ENCODE measurements at places on chromosomes 6 and 20. TPM values are rescaled to one million over a fixed set of nuclear protein-coding genes. Genes with fewer than 3 reads are reported as not detected.

The HCRTR2 gene
- not detected for total RNA-seq

DNA sequence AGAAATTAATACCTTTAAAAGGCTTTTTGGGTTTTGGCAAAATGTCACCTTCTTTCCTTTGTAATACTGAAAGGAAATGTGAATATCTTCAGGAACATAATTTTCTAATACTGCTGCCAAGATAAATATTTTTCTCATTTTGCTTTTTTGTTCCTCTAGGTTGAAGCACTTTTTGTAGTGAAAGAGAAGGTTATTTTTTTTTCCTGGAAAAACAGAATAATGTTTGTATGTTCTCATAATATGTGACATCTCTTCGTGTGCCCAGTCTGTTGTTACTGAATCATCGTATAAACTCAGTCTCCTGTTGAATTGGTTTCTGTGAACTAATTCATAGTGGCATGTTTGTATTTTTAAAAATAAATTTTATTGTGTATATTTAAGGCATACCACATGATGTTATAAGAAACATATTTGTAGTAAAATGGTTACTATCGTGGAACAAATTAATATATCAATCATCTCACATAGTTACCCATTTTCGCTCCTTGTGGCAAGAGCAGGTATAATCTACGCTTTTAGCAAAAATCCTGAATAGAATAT, 74.4 kb downstream of the SH3BGRL2 start:
- no peaks in the 10 kb centered on the region for H3K4me1 ChIP-seq
- H3K27ac ChIP-seq, result no peak overlapping the region
- no peak for DNase-seq
- H3K27me3 ChIP-seq, result no peaks in the 10 kb centered on the region
- H3K36me3 ChIP-seq, result no peaks in the 10 kb centered on the region

DNA sequence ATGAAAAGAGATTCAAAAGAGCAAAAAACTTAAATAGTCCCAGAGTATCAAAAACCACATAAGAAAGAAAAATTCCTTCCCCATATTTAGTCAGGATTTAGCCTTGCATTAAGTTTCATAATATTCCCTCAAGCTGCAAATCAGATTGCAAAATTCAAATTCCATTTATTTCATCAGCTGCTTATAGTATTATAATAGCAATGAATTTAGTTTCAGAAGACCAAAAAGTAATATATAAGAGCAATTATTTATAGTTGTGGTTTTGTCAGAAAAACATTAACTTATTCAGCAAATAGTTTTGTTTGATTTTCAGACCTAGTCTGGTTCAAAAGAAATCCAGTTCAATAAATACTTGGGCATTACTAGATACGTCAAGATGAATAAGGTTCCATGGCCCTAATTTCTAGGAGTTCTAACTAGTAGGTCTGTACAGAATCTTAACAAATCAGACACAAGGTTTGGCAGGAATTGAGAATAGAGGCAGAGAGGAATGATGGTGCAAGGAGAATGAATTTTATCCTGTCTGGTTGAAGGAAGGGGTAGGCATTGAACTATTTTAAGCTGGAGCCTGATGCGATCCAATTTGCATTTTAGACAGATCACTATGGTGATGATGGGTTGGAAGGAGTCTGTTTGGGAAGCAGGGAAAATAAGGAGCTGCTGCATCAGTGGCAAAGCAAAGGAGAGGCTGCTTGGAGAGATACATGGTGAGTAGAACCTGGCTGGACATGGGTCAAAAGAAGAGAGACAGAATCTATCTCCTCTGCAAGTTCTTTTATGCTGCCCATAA, 163.9 kb upstream of the STXBP5 start:
- H3K36me3 ChIP-seq, result no peaks in the 10 kb centered on the region
- no peak overlapping the region for H3K27ac ChIP-seq
- no peaks in the 10 kb centered on the region for H3K4me1 ChIP-seq

DNA sequence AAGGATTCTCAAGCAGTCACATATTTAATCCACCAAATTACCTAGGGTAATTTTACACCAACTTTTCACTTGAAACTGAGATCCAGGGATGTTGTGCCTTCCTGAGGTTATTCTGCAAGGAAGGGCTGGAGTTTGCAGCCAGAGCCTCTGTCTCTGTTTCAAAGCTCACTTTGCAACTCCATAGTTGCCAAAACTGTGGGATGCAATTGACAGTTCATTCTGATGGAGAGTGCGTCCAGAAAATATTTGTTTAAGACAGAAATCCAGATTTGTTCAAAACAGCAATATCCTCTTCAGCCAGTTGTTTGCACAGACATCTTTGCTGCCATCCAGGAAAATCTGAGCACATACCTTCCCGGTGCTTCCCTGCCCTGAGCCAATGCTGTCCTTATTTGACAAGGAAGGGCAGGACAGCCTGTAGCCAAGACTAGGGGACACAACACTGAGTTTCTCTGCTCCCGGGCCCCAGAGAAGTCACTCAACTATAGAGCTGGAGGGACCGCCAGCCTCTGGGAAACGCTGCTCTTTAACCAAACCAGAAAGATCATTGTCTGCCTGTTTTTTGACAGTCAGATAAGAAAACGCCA, 297.4 kb downstream of the HIVEP2 start:
- H3K27me3 ChIP-seq, result no peaks in the 10 kb centered on the region
- DNase-seq, result no peak
- H3K4me3 ChIP-seq, result no peak overlapping the region
- H3K4me1 ChIP-seq, result no peaks in the 10 kb centered on the region
- H3K36me3 ChIP-seq, result no peaks in the 10 kb centered on the region

The CBLN4 gene
- 0.51 TPM for total RNA-seq

DNA sequence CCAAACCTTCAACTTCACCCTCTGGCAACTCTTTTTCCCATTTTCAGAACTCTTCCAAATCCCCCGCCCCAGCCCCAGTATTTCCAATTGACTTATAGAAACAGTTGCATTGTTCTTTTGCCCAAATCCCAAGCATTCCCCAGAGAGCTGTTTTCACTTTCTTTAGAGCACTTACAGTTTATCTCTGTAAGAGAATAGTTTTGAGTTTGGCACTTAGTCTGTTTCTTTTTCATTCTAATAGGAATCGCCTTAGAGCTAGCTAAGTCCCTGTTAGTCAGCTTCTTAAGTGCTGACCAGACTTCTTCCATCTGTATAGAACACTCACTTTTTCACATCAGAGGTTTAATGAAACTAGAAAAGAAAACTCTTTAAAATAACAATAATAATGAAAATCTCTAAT, 374.2 kb upstream of the FLRT3 start:
- no peak overlapping the region for H3K27ac ChIP-seq
- peaks cover 19% of the 10 kb centered on the region for H3K4me1 ChIP-seq
- DNase-seq, result no peak
- no peak overlapping the region for H3K4me3 ChIP-seq

The NKX2-2 gene
- 3.5 TPM for total RNA-seq

The COL11A2 gene
- total RNA-seq, result 0.72 TPM

DNA sequence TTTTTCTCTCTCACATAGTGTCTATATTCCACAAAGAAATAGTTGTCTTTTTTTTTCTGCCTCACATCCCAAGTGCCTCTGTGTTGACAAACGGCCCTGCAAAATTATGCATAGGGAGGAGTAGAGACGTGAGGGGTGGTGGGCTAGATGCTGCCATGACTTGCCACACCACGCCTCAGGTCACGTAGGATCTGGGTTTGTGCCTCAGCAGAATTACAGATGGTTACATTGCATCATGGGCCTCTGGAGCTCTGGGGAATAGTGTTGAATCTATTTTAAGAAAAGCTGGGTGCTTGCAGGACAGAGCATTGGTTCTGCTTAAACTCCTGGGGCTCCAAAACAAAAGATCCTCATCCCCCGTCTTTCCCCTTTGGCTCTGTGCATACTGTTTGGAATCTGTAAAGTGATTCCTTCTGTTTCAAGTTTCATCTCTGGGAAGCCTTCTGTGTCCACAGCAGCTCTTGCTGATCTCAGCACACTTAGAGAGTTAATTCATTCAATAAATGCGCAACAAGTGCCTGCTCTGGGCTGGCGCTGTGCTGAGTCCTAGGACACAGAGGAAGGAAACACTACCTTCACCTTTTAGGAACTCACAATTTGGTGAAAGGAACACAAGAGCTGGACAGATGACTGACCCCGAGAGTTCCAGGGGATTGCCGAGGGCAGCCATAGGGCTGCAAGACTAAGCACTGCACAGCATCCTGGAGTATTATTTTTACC, 2.4 kb downstream of the FANCE start:
- no peaks in the 10 kb centered on the region for H3K27me3 ChIP-seq
- no peak overlapping the region for H3K4me3 ChIP-seq
- no peak for DNase-seq
- H3K27ac ChIP-seq, result no peak overlapping the region
- no peaks in the 10 kb centered on the region for H3K4me1 ChIP-seq

GRCh38 chr6:26071135-26071534, 16.1 kb upstream of the HFE start:
- H3K27ac ChIP-seq, result no peak overlapping the region
- H3K4me1 ChIP-seq, result peaks cover 4% of the 10 kb centered on the region
- no peaks in the 10 kb centered on the region for H3K27me3 ChIP-seq
- no peak overlapping the region for H3K4me3 ChIP-seq
- no peaks in the 10 kb centered on the region for H3K36me3 ChIP-seq
- peak; percentile 63 for DNase-seq

DNA sequence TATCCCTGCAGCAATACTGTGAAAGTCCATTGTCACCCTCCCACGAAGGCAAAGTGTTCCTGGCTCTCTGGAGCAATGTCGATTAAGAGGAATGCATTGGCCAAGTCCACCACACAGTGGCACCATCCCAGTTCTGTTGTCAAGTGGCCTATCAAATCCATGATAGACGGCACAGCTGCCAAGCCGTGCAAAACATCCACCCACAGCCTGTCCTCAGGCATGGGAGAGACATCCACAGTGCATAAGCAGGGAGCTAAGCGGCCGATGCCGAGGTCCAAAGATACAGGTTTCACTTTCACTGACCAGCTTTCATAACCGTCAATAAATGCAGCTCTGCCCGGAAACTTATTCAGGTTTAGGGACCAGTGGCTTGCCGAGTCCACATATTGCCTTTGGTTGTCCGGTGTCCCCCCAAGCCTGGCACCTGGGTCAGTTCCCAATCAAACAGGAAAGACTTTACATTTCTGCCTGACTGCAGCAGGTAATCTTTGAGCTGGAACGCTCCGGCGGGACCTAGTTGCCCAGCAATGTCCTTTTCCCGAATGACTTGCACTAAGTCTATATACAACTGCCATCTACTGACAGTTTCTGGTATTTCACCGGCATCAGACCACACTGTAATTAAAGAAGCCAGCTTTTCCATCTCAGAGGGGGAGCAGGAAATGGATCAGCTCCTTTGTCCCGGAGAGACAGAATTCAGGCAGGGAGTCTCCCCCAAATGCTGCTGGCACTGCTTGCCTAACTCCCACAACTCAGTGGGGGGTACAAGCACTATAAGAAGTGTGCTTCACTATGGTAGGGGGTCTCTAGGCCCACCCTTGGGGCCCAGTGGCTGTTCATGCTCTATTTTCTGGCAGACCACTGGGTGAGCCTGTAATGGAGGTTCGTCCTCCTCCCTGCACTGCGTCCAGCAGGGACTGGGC, 6.3 kb downstream of the ZKSCAN3 start:
- H3K27ac ChIP-seq, result peak overlapping the region; percentile 86
- peak; percentile 70 for DNase-seq
- H3K27me3 ChIP-seq, result no peaks in the 10 kb centered on the region
- peak overlapping the region; percentile 44 for H3K4me3 ChIP-seq

DNA sequence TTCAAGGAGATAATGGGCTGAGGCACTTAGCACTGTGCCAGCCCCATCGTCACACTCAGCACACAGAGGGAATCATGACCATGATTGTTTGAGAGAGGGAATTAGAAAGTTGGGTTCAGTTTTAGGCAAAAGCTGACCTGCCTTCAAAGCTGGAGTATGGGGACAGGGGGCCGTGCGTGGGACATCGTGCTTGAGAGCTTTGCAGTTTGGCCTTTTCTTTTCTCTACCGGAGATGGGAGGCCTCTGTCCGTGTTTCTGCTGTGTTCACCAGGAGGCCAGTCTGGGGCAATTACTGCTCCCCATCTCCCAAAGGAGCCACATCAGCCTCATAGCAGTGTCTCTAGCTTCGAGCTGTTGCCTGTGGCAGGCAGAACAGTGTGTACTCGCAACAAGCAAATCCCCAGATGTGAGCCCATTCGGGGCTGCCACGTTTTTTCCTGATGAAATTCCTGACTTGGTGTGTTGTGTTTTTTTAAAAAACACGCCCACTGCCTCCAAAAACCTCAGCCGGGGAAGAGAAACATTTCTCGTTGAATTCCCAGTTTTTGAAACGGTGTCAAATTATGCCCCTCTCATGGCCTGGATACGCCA, 20.2 kb downstream of the EYA2 start:
- no peak for DNase-seq
- no peaks in the 10 kb centered on the region for H3K4me1 ChIP-seq
- no peaks in the 10 kb centered on the region for H3K36me3 ChIP-seq
- H3K27ac ChIP-seq, result no peak overlapping the region
- no peaks in the 10 kb centered on the region for H3K27me3 ChIP-seq
- no peak overlapping the region for H3K4me3 ChIP-seq

The KCNB1 gene
- total RNA-seq, result 0.28 TPM

The GJA10 gene
- not detected for total RNA-seq

- DNase-seq, result no peak
- H3K27ac ChIP-seq, result no peak overlapping the region
- no peaks in the 10 kb centered on the region for H3K27me3 ChIP-seq
- H3K4me3 ChIP-seq, result no peak overlapping the region
- H3K4me1 ChIP-seq, result no peaks in the 10 kb centered on the region
- no peaks in the 10 kb centered on the region for H3K36me3 ChIP-seq
Observed at GRCh38 chr20:4375881-4376280, 345.8 kb upstream of the PRND start.

The RSPH4A gene
- 0.41 TPM for total RNA-seq

DNA sequence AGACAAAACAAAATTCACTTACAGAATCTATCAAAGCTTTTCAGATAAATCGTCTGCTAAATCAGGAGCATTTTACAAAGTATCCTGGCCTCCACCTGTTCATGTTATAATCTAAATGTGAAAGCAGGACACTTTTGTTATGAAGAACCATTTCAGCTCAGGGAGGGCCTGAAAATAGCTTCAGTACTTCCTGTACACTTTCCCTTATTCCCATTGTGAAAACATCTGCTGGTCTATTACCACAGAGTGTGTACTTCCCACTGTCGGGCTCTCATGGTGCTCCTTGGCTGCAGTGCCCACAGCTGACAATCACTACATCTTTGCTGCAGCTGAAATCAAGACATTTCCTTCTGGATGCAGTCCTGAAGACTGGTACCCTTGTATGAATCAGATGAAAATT, 128.1 kb downstream of the OPRM1 start:
- H3K4me3 ChIP-seq, result no peak overlapping the region
- H3K27me3 ChIP-seq, result no peaks in the 10 kb centered on the region
- no peaks in the 10 kb centered on the region for H3K4me1 ChIP-seq
- H3K27ac ChIP-seq, result no peak overlapping the region
